ENCODE measurements at places on chromosomes 3 and 15. TPM values are rescaled to one million over a fixed set of nuclear protein-coding genes. Genes with fewer than 3 reads are reported as not detected.

DNA sequence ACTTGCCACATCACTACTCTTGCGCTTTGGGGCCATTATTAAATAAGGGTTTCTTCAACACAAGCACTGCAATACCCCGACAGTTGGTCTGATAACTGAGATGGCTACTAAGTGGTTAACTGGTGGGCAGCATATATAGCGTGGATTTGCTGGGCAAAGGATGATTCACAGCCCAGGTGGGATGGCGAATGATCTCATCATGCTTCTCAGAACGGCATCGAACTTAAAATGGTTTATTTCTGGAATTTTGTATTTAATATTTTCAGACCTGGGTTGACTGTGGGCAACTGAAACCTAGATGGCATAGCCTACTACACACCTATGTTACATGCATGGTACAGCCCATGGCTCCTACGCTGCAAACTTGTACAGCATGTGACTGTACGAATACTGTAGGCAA is 26.8 kb upstream of the TKT start:
- no peak for DNase-seq

GRCh38 chr15:98955961-98956723 is 51.5 kb downstream of the PGPEP1L start:
- no peak for DNase-seq

DNA sequence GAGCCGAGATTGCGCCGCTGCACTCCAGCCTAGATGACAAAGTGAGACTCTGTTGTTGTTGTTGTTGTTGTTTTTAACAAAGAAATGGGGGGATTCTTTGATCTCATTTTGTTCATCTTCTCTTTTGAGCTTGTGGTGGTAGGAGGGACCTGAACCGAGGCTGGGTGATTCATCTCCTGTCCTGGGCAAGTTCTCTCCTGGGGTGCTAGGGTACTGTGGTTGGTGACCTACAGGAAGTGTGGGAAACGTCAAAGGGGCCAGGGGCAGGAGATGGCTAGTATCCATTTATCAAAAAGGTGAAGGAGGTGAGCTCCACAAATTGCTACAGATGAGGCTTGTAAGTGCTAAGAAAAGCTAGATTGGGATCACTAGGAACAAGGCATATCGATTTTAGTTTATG is 14.3 kb downstream of the PPCDC start:
- no peak for DNase-seq

- DNase-seq = no peak
Observed at GRCh38 chr3:102223132-102223531, 211.7 kb upstream of the ZPLD1 start.

Gene ANKRD34C
- total RNA-seq = not detected

Gene LTK
- total RNA-seq = 12.0 TPM

Gene SCG3
- 1.2 TPM for total RNA-seq

Gene CSPG5
- total RNA-seq = 0.47 TPM

Gene DUSP7
- 9.1 TPM for total RNA-seq

Gene EIF3J
- 60.2 TPM for total RNA-seq

Gene OXTR
- 0.76 TPM for total RNA-seq

Gene LMCD1
- total RNA-seq = 5.8 TPM

Gene SCN11A
- total RNA-seq = 0.12 TPM
